ENCODE measurements at places on chromosomes 3 and 15.

GRCh38 chr3:63740116-63740515 is 79.0 kb upstream of the C3orf49 start:
- no peak for DNase-seq

DNA sequence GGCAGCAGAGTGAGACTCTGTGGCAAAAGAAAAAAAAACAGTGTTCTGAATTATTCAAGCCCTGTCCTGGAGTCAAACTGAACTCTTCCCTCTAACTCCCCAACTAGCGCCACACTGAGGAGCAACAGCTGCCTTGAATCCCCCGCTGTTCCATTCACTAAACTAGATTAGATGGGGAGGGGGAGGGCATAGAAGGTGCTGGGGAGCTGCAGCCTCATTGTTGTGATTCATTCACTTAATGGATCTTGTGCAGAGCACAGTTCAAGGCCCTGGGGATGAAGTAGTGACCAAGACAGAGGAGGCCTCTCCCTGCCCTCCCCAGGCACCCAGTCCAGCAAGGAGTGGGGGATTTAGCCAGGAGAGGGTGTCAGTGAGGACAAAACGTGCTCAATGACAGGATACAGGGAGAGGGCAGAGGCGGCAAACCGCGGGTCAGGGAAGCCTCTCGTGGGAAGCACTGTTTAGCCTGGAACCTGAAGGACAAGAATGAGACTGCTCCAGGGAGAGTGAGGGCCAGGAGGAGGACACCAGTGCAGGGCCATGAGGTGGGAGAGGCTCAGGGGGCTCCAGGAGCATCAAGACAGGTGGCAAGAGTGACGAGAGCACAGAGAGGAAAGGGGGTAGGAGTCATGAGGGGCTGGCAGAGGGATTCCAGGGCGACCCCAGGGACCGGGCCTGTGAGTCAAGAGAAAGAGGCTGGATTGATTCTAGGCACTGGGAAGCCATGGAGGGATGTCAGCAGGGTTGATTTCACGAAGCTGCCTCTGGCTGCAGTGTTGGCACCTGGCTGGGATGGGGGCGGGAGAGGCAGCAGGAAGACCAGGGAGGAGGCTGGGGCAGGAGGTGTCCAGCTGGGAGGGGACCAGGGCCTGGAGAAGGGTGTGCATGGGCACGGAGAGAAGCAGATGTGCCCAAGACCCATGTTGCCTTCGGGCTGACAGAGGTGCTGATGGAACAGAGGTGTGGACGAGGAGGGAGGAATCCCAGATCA is 31.4 kb downstream of the ALS2CL start:
- DNase-seq: no peak

DNA sequence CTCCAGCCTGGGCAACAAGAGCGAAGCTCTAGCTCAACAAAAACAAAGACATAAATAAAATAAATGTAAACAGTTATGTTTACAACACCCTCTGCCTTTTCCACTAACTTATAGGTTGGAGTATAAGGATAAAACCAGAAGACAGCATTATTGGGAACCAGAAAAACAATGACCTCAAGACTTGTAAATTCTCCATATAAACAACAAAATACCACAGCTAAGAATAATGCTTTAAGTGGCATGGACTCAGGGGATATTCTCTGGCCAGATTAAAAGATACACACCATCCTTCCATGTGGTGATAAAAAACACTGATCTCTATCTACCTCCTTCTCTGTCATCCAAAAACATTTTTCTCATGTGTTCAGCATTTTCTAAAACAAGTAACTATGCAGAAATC is 500.6 kb downstream of the MAGI1 start:
- no peak for DNase-seq

DNA sequence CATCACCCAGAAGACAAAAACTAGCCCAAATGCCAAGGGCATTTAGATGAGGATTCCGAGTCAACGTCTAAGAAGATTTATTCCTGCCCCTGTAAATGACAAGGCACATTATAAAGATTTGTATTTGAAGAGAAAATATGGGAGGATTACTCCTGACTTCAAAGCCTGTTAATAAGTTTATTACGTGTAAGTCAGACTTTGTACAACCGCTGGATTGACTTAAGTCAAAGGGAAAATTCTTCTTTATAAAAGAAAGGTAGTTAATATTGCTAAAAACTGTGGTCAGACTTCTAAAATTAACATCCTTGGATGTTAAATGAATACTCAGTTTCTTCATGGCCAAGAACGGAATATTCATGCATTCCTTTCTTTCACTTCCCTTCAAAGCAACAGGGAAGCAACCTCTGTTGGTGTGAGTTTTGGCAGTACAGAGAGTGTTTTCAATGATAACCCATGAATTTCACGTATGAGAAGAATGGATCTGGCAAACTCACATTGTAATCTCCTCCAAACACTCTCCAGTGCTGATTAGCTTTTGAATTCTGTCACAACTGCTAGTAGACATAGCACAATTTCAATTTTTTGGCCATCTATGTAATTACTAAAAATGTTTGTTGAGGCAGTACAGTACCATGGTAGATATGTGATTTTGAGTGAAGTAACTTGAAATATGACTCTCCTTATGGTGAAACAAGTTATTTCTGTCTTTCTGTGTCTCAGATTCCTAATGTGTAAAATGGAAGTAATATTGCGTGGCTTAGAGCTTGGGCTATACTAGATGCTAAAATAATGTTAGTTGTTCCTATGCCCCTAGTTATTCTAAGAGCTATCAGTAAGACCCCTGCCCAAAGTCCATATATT is 62.0 kb downstream of the PLD1 start:
- no peak for DNase-seq

DNA sequence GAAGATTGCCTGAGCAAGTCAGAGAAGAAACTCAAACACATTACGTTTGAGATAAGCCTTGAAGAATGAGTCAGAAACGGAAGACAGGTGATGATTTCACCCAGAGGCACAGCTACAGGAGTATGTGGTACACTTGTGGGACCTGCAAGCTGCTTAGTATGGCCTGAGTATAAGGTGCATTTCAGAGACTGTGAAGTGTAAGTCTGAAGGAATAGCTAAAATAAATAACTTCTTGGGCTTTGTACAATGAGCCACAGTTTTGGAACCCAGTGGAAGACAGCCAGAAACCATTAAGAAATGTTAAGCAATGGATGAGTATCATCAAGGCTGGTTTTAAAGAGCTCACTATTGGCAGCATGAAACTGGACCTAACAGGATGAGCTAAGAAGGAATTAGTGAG is 826.2 kb downstream of the ROBO1 start:
- no peak for DNase-seq

- DNase-seq: no peak
Measured at GRCh38 chr3:36942638-36943248, 2.1 kb downstream of the TRANK1 start.

- DNase-seq: no peak
Measured at GRCh38 chr15:58430224-58430787, 1.5 kb upstream of the LIPC start.

GRCh38 chr3:66265649-66266048 is 44.8 kb downstream of the SLC25A26 start:
- DNase-seq: no peak

All from NAMALWA (cell line).